Activated T-cell treated with anti-CD3 and anti-CD28 coated beads, Interleukin-2, amount 50 U/mL, for 24 hours (primary cell): ENCODE measurements at places on chromosomes 1 and 21.
A peak's percentile ranks its signal among the peaks of the same experiment; 100 is the strongest.

- DNase-seq = no peak
Observed at GRCh38 chr1:229843627-229844238, 217.7 kb downstream of the URB2 start.

- DNase-seq = no peak
Observed at GRCh38 chr1:84143796-84144565, at the start of gene PRKACB. Gene PRKACB (plus strand): TSS chr1:84144271. CDS start chr1:84144362, 91 bp downstream.

GRCh38 chr1:32219022-32219421, 3.1 kb downstream of the TMEM234 start:
- DNase-seq = no peak

- DNase-seq = no peak
Observed at GRCh38 chr1:26684763-26685508, 10.9 kb upstream of the ARID1A start.

DNA sequence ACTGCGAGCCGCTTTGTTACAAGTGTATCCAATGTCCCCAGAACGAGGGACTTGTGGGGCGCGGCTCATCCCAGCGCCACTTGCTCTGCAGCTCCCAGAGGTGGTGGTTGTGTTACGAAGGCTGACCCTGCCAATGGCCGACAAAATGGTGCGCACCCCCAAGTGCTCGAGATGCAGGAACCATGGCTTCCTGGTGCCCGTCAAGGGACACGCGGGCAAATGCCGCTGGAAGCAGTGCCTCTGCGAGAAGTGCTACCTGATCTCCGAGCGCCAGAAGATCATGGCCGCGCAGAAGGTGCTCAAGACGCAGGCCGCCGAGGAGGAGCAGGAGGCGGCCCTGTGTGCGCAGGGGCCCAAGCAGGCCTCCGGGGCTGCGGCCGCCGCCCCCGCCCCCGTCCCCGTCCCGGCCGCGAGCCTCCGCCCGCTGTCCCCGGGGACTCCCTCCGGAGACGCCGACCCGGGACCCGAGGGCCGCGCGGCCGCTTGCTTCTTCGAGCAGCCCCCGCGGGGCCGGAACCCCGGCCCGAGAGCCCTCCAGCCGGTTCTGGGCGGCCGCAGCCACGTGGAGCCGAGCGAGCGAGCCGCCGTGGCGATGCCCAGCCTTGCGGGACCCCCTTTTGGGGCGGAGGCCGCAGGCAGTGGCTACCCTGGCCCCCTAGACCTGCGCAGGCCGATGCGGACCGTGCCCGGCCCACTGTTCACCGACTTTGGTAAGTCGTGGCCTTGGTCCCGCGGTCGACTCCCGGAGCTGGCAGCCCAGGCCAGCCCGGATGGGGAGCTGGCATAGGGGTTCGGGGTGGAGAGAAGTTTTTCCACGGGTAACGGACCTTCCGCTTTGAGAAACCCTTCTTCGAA, at the start of gene DMRTB1:
Gene DMRTB1 (plus strand): TSS at position 79 of the 855 bp plus-strand sequence. CDS start 55 bp downstream, at position 134.
- no peak for DNase-seq

- DNase-seq = peak; percentile 50
Observed at GRCh38 chr1:117653732-117654492, 48.1 kb downstream of the TENT5C start.

DNA sequence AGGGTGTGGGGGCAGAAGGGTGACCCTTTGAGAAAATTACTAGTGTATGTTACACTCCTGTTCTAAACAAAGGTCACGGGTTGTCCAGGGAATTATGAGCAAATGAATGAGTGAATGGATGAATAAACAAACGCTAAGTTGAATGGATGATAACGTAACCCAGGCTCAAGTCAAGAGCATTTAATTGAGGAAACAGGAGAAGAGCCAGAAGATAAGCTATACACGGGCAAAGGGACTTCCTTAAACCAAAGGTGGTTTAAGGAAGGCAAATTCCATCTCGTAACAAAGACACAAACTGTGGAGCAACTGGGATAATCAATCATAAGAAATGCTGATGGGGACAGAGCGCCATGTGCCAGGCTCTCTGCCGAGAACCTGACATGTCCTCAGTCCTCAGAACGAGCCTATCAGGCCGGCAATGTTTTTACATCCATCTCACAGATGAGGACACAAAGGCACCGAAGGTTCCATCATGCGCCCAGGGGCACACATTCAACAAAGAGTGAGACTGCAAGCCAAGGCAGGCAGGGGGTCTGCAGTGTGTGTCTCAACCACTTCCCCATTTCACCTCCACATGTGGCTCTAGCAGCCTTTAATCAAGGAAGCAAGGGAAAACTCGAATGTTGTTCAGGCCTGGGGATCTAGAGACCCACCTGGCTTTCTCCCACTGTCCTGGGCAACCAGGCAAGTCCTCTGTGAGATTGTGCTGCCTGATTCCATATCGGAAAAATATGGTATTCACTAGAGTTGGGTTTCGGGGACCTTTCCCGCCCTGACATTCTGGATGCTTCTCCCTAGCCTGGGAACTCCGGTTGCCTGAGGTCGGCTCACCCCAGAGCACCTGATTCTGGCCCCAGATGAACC, 126.8 kb upstream of the EDN2 start:
- DNase-seq = peak; percentile 18
